Diencephalon (tissue), 1 donor: ENCODE measurements at places on chromosomes 1 and 21. TPM values are rescaled to one million over a fixed set of nuclear protein-coding genes. Genes with fewer than 3 reads are reported as not detected.

NID1 gene
- total RNA-seq = 18.0 TPM

NMNAT2 gene
- total RNA-seq = 51.0 TPM

CASP9 gene
- 6.9 TPM for total RNA-seq

FLG2 gene
- not detected for total RNA-seq

IFI16 gene
- total RNA-seq = 18.2 TPM
